Esophagus squamous epithelium (tissue), 5 donors: ENCODE measurements at places on chromosomes 16 and 17.

GRCh38 chr16:3096362-3096761, 2.7 kb downstream of the ZSCAN10 start:
- DNase-seq: no peak

- no peak for DNase-seq
Observed at GRCh38 chr16:84349862-84350684, 18.3 kb upstream of the ATP2C2 start.

DNA sequence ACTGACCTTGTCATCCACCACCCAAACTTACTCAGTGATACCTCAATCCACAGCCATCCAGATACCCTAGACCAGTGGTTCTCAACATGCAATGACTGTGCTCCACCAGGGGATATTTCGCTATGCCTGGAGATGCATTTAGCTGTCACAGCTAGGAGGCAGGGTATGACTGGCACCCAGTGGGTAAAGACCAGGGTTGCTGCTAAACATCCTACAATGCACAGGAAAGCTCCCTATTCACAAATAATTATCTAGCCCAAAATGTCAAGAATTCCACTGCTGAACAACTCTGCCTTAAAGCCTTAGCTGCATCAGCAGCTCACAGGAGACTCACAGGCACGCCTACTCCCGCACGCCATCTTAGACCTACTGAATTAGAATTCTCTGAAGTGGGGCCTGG, 212.6 kb downstream of the GRIN2A start:
- no peak for DNase-seq

DNA sequence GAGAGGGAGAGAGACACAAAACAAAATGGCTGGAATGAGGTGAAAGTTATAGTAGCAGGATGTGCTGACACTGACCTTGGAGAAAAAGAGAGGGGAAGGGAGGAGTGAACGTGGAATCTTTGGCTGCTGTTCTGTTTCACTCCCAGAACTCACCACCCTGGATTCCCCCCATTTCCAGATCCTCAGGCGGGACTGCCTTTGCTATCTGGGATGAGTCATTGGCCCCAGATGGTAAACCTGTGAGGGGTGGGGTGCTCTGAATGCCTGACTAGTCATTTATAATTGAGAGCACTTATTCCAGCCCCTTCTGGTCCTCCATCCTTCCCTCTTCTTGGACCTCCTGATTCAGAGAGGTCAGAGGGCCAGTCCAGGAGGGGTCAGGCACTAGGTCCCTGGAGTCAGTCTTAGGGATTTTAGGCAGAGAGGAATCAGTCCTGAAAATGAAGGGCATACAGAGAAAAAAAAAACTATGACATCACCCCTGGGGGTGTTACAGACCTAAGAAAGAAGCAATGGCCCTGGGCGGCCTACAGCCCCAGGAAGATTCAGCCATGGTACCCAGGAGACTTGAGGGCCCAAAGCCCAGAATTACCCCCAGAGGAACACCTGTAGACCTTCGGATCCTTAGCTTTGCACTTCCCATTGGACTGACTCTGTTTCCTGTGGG, 2.2 kb upstream of the ZG16 start:
- no peak for DNase-seq

DNA sequence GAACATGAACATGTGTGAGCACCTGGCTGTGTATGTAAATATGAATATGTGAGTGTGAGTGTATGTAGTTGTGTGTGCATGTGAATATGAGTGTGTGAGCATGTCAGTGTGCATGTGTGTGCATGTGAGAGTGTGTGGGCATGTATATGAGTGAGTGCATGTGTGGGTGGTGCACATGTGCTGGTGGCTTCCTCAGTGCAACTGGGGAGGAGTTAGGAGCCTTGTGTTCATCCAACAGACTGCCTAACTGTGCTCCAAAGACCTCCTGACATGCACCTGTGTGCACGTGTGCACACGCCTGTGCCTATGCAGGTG, 1.4 kb downstream of the TMEM235 start:
- DNase-seq: no peak

- DNase-seq: no peak
Observed at GRCh38 chr17:41015454-41015853, 6.5 kb upstream of the KRTAP3-1 start.

DNA sequence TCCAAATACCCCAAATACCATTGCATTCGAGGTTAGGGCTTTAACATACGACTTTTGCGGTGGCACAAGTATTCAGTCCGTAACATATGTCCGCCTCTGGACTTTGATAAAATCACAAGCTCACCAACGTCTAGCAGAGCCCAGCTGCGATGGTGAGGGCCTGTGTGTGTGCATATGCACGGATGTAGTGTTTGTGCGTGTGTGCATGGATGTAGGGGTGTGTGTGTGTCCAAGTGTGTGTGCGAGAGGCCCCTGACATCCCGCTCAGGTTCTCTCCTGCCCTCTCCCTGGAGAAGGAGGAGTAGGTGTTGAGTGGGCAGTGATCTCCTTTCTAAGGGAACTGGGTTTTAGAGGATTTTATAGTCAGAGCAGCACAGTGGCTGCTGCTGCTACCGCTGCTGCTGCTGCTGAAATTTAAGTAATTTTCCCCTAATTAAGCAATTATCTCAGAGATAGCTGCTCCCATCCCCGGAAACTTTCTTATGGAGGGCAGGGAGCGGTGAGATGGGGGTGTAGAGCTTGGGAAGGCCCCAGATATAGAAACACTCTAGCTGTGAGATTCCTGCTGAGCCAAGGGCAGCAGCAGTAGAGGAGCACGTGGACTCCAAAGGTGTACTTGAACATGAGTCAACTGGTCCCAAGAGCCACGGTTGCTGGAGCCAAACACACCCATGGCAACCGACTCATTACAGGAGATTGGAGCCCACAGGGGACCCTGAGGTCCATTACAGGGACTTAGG, 121.7 kb upstream of the SDK2 start:
- DNase-seq: no peak

- no peak for DNase-seq
Observed at GRCh38 chr16:12557786-12558185, 245.9 kb downstream of the CPPED1 start.

- DNase-seq: no peak
Observed at GRCh38 chr16:56874800-56875199, 9.8 kb downstream of the SLC12A3 start.

DNA sequence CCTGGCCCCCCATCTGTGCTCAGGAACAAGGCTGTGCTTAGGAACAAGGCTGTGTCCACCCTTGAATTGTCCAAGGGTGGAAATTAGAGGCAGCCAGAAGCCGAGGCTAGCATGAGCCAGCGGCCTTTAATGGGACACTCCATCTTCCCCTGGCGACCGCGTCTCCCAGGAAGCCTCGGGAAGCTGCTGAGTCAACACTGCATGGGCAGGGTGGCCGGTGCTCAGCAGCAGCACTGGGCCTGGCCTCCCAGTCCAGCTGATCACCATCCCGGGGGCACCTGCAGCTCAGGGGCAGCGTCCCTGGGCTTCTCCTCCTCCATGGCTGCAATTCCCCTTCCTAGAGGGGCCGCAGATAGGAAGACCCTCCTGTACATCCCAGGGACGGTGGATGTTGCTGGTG, 180.8 kb downstream of the ENGASE start:
- DNase-seq: no peak

DNA sequence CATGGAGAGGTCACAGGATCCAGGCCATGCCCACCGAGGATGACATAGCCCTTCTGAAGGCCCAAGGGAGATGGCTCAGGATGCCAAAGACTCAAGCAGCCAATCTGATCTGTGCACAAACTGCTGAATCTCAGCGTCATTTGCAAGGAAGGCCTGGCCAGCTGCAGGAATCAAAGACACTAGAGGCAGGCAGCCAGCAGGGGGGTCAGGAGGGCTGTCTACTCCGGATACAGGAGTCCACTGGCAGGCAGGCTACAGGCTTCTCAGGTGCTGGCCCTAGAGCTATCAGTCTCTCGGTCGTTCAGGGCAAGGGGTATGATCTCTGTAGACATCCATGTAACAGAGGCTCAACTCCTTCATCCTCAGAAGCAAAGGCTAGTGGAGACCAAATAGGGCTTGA, 1735.3 kb downstream of the TP53TG3F start:
- no peak for DNase-seq

DNA sequence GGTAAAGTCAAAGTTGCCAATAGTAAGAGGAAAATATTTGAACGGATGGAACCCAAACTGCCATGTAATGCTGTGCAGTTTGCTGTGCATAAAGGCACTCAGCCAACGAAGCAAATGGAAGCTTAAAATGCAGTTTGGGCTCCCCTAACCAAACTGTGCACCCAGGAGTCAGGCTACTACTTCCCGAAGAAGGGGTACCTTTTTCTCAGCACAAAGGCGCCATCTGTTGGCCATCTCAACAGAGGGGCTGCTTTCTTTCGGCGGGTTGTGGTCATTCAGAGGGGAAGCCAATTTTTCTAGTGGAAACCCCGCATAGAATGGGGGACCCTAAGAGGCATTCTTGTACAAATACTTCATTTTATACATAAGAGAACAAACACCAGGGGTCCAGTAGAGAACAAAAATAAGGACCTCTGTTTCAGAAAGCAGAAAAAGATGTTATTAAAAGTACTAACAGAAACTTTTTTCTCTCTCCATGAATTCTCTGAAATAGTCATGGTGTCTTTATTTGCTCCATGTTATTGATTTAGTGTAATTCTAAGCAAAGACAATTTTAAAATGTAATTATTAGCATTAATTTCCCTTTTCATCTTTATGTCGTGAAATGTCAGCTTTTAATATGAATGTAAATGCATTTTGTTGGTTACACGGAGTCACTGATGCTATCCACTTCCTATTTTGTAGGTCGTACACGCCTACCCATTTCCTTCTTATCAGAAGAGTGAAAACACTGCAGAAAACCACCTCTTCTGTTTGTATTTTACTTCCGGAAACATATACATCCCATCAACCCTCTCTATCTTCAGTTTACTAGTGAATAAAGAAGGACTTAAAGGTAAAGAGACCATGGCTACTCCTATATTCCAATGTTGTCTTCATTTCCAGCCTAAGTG, 453.3 kb downstream of the KCNJ2 start:
- no peak for DNase-seq
